Activated T-helper 9 cell treated with anti-CD3 and anti-CD28 coated beads, Interleukin-2, amount 50 U/mL, for 16 hours (primary cell): ENCODE measurements at places on chromosomes 13 and 19.
A peak's percentile ranks its signal among the peaks of the same experiment; 100 is the strongest.

DNA sequence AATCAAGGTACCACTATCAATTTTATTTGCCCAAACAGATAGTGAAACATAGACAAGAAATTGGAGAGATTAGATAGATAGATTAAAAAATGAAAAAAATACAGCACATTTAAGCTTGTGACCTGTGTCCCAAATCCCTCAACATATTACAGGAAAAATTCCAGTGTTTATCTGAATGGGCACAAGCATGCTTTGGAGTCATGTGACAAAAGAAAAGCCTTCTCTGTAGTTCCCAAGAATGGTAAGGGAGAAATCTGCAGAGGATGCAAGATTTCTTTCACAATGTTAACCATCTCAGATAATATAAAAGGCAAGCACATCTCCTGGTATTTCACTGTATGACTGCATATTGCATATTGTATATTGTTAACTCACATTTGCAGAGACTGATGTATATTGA is 168.0 kb downstream of the PCDH9 start:
- DNase-seq: no peak

GRCh38 chr13:40123962-40124632 is 468.6 kb downstream of the COG6 start:
- no peak for DNase-seq

DNA sequence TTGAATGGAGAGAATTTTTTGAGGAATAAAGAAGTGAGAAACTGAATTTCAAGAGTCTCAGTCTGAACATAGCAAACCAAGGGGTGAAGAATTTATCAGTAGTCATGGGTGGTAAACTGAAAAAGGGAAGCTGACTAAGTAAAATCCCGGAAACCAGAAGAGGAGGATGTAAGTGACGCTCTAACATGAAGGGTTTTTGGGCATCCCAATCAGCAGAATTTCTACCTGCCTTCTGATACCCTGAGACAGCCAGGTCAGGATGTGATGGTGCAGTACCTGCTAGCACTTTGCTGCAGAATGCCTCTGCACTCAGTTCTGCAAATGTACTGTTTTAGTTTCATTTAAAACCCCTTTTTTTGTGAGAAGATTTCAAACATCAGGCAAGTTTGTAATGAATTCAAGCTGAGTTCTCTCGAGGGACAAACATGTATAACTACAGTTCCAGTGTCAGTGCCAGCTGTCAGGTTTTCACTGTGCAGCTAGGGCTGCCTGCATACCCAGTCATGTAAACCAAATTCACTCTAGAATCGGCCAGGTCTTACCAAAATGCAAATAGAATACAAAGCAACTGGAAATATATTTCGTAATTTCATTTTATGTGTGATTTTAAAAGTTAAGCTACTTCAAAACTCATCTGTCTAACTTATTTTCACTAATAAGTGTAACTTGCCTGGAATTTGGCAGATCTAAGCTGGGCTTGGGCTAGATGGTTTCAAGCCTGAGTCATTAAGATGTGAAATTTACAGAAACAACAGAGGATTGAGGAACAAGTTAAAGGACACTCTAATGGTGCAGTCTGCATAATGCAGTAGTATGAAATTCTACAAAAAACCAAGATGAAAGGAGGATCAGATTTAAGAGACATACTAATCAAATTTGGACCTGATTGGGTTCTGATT is 13.8 kb downstream of the METTL21C start:
- DNase-seq: no peak

- DNase-seq: no peak
These were observed 119.1 kb upstream of the SOX1 start for GRCh38 chr13:111947876-111948275.

- no peak for DNase-seq
These were observed 1.9 kb upstream of the LINGO3 start for GRCh38 chr19:2309734-2310362.

DNA sequence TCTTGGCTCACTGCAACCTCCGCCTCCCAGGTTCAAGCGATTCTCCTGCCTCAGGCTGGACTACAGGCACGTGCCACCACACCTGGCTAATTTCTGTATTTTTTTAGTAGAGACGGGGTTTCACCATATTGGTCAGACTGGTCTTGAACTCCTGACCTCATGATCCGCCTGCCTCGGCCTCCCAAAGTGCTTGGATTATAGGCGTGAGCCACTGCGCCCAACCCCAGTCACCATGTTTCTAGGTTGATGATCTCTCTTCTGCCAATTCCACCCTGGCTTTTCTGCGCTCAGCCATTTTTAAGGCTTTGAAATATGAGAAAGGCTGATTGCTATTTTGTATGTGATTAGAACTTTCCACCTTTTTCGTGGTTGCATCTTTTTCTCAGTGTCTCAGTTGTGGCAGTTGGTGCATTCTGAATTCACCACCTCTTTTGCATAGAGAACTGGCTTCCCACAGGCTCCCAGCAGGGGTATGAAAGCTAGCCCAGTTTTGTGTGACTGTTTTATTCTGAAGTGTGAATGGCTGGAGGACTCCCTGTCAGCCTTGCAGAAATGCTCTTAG is 15.5 kb downstream of the CEACAM1 start:
- no peak for DNase-seq

- peak; percentile 99 for DNase-seq
These were observed at the start of gene DDA1 for GRCh38 chr19:17309198-17309964. TSS of gene DDA1 (plus strand) at chr19:17309563. CDS start at chr19:17309655, 92 bp downstream.

- DNase-seq: no peak
These were observed 14.7 kb downstream of the LYL1 start for GRCh38 chr19:13087795-13088537.

DNA sequence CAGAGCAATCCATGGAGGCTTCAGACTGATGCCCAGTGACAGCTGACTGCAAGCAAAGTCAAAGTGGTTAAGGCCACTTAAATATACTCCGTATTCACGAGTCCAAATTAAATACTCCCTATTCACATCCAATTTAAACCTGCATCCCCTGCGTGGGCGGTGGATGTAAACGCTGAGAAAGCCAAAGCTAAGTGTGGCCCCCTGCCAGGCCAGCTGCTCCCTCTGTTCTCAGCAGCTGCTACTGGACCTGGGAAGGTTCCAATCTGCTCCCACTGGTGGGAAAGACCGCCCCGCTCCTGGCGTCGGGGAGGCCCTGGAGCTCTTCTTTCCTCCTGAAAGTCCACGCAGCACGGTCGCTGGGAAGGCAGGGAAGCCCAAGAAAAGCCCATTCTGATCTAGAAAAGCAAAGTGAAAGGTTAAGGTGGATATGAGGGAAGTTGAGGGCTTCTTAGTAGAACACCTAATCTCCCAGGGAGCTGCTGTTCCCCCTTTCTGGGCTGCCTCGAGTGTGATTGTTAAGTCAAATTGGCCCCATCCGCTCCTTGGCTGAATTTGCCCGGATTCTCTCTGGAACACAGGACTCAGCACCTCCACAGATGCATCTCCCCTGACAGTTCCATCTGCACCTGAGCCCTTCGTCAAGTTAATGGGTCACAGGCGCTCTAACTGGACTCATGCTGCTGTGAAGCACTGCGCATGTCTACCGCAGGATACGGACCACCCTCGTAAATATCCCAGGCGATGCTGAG is 205.5 kb downstream of the USP12 start:
- no peak for DNase-seq

GRCh38 chr19:13859361-13859880 is 17.5 kb upstream of the NANOS3 start:
- DNase-seq: no peak

GRCh38 chr13:99721606-99722337 is 220.5 kb downstream of the TM9SF2 start:
- DNase-seq: no peak

DNA sequence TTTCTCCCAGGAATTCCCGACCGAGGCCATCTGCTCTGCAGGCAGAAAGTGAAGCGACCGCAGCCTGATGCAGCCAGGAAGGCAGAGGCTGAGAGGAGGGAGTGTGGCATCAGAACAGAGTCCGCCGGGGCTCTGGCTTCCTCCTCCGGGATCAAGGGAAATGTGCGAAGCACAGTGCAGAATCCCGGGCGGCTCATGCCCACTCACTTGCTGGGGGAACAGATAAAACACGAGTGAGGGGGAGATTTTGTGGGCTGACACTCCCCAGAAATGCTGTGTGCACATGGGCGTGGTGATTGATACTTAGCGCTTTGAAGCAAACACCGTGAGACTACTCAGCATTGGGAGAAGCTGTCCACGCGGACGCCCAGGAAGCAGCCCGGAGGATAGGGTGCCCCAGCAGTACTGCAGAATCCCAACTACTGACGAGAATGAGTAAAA is 75.3 kb upstream of the POMP start:
- no peak for DNase-seq

- no peak for DNase-seq
These were observed 5.9 kb downstream of the ZFR2 start for GRCh38 chr19:3862826-3863500.

DNA sequence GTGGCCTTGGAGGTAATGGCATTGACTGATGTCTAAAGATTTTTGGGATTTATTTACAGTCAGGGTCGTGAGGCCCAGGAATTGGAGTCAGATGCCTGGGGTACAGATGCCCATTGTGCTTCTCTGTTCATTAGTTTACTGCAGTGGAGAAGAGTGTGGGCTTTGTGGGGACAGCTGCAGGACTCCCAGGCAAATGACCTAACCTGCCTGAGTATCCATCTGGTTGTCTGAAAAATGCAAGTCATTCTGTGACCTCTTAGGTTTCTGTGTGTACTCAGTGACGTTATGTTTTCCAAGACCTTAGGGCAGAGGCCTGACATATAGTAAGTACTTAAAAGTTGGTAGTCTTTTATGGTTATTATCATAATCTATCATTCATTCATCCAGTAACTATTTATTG is 60.5 kb downstream of the SPATA13 start:
- DNase-seq: no peak

GRCh38 chr13:45243077-45243476 is 42.2 kb upstream of the KCTD4 start:
- no peak for DNase-seq

DNA sequence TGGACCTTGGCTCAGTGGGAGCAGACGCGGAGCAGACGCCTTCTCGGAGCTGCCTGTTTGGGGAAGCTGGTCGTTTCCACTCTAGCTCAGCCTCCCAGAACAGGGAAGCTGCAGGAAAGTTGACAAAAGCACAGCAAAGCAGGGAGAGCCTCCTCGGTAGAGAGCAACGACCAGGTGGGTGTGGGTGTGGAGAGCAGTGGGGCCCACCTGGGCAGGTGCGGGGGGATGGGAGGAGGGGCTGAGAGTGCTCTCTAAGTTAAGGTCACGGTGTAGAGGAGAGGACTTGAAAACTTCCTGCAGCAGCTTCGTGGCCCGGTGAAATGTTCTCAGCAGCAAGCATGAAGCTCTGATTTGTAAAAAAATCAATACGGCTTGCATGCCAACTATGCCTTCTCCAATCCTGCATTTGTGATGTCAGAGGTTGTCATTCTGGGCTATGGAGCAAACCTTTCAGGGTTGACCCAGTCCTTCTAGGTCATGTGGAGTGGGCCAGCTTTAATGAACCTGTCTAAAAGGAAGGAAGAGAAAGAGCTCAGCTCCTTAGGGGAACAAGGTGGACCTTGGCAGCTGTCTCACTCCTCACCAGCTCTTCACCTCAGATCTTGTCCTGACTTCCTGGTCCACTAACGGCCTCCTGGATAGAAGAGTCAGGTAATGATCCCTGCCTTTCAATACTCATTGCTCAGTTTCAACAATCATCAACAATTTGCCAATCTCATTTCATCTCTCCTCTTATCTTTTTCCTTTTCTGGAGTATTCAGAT is 85.8 kb upstream of the UBL3 start:
- DNase-seq: no peak

- DNase-seq: no peak
These were observed 718.0 kb downstream of the DACH1 start for GRCh38 chr13:71149046-71149445.

DNA sequence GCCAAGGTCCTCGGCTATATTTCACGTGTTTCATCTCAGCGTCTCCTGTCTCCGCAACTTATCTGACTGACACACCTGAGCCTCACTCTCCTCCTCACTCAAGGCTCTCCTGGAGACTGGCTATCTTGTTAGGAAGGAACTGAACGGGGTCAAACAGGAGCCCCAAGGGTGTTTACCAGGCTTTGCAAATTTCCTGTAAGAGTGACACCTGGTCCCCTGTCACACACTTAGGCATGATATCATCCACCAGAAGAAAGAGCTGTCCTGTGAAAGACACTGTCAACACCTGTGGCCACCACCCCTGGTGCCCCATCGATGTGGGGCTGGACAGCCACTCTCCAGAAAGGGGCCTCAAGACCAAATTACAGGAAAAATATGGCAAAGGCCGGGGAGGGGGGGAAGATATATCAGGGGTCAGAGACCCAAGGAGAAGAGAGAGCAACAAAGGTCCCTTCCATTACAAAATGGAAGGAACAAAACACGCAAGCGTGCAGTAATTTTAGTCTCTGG is 2.9 kb downstream of the CD70 start:
- DNase-seq: no peak

DNA sequence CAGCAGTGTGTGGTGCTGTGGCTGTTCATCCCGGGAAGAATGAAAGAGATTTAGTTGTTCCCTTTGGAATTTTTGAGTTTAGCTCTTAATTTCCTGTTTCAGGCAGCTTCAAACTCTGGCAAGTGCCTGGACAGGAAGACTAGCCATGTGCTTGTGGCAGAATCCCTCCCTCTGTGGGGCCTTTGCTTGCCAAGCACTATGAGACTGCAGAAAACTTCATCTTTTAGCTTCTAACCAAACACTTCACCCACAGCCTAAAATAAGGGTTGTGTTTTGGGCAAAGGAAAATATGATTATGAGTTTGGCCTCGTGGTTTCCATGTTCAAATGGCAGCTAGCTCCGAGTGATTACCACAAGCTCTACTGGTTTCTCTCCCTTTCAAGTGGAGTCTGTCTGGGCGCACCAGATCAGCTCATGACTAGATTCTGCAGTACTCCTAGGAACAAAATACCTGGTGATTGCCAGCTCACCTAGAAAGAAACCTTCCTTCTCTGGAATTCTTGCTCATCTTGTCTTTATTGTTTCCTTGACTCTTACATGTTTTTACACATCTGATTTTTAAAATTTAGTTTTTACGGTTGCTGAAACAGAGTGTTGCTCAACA is 707.5 kb downstream of the SLITRK6 start:
- no peak for DNase-seq

GRCh38 chr19:3224346-3225168 is at the start of gene CELF5:
TSS of gene CELF5 (plus strand) at chr19:3224661. CDS start at chr19:3224740, 79 bp downstream.
- DNase-seq: peak; percentile 49

DNA sequence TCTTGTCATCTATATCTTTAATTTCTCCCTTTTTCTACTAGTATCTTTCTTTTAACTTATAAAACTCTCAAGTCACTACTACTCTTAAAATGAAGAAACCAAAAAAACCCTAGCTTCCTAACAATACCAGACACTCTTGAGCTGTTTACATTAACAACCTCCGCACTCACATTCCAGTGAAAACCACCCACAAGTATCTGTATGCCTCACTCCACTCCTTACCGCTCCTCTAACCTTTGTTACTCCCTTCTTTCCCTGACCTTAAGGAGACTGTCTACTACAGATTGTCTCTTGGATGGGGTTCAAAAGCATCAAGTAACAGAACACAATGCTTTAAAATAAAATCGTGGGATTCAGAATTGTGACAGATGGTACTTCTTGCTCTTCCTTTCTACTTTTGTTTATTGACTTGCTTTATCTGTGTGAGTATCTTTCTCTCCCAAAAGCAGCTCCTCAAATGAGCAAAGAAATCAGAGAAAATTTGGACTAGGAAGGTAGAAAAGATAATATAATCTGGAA is 110.0 kb upstream of the FBXL3 start:
- DNase-seq: no peak

- DNase-seq: no peak
These were observed 29.2 kb downstream of the WDR87 start for GRCh38 chr19:37877147-37877546.
